ENCODE measurements at places on chromosomes 6 and 20. TPM values are rescaled to one million over a fixed set of nuclear protein-coding genes. Genes with fewer than 3 reads are reported as not detected.

DNA sequence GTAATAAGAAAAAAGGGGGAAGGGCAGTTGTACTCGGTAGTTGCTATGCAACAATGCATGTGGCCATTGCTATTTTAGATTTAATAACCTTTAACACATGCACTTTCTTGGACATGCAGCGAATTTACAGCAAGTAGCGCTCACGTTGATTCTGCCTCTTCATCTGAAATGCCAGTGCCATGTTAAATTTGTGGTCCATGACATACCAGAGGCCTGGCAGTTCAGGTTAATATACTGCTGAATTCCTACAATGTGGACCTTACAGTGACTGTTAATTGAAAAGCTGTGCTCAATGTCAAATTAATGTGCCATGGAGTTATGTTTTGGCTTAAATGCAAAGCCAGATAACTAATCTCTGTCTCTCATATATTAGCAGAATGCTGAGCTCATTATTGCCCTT is 699.7 kb downstream of the DOK5 start:
- no peaks in the 10 kb centered on the region for H3K4me1 ChIP-seq
- H3K36me3 ChIP-seq: no peaks in the 10 kb centered on the region
- no peak for DNase-seq

GRCh38 chr20:1298888-1299511 is 29.9 kb downstream of the SDCBP2 start:
- no peak overlapping the region for H3K27ac ChIP-seq
- DNase-seq: no peak
- H3K4me3 ChIP-seq: no peak overlapping the region
- no peaks in the 10 kb centered on the region for H3K36me3 ChIP-seq
- peaks cover 22% of the 10 kb centered on the region for H3K4me1 ChIP-seq

GRCh38 chr6:142697922-142698321 is 247.1 kb downstream of the HIVEP2 start:
- H3K4me1 ChIP-seq: peaks cover 3% of the 10 kb centered on the region
- H3K36me3 ChIP-seq: no peaks in the 10 kb centered on the region
- no peak for DNase-seq
- no peaks in the 10 kb centered on the region for H3K27me3 ChIP-seq
- no peak overlapping the region for H3K27ac ChIP-seq

GRCh38 chr6:99378636-99379035 is 15.4 kb downstream of the COQ3 start:
- H3K36me3 ChIP-seq: no peaks in the 10 kb centered on the region
- no peaks in the 10 kb centered on the region for H3K27me3 ChIP-seq
- DNase-seq: no peak
- H3K27ac ChIP-seq: no peak overlapping the region

DNA sequence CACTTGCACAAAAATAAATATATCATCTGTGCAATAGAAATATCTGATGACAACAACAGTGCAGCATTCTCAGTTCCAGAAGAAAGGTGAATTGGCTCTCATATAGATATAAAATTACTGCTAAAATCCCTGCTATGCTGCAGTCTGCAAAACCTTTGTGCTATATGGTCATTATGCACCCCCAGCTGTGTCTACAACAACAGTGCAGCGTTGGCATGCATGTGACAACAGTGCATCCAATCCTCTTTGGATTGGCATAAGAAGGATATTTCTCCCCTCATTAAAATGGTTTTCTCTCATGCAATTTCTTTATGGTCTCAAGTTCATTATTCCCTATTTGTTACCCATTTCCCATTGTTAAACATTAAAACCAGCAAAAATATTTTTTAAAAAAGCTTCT is 23.1 kb downstream of the OR2B6 start:
- H3K4me1 ChIP-seq: no peaks in the 10 kb centered on the region
- no peaks in the 10 kb centered on the region for H3K36me3 ChIP-seq
- no peak overlapping the region for H3K4me3 ChIP-seq
- no peak overlapping the region for H3K27ac ChIP-seq
- H3K27me3 ChIP-seq: peaks cover 10% of the 10 kb centered on the region

DNA sequence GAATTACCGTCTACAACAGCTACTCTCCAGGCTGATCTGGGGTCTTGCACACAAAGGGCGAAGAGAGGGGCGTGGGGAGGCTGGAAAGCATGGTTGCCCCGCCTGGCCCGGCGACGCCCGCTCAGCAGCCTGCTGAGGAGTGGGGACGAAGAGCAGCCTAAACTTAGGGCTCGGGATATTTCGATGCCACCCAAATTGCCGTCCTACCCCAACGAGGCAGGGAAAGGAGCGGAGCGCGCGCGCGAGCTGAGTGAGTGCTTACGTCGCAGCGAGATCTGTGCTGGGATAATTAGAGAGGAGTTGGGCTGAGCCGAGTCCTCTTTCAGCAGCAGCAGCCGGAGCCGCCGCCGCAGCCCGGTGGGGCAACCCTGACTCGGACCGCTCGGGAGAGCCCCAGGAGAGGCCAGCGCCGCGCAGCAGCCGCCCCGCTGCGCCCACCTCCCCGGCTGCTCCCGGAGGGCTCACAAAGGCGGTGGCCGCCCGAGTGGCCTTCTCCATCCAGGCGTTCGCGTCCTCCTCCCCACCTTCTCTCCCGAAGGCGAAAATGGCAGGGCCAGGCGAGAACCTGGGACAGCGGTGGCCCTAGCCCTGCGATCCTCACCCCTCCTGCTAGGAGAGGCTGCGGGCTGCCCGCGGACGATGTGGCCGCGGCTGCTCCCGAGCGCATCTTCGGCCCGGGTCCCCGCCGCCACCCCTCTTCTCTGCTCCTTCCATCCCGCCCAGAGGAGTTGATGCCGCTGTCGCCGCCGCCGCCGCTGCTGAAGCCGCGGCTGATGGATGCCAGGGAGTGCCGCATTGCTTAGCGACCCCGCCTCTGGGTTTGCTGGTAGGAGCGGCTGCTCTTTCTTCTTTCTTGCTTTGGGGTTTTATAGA is at the start of gene CLVS2:
TSS of gene CLVS2 (plus strand) at position 315 of the 873 bp plus-strand sequence. CDS start 1,543 bp downstream, outside the sequence.
- H3K27me3 ChIP-seq: peaks cover 10% of the 10 kb centered on the region
- H3K27ac ChIP-seq: no peak within 1 kb of the TSS
- DNase-seq: no peak
- H3K4me1 ChIP-seq: no peaks in the 10 kb centered on the region
- no peak within 1 kb of the TSS for H3K4me3 ChIP-seq
- no peaks in the 10 kb centered on the region for H3K36me3 ChIP-seq

DNA sequence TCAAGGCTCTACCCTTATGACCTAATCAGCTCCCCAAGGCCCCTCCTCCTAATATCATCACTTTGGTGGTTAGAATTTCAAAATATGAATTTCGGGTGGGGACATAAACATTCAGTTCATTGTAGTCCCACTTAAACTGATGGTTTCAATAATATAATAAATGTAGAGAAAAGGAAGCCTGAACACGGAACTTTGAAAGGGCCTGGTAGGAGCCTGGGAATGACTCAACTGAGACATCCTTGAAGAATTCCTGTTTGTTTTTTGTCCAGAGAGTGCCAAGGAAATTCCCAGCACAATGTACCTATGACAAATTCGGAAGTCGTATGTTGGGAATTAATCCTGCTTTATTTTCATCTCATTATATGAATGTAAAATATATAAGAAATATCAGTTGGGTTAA is 457.9 kb downstream of the PLCB1 start:
- H3K4me1 ChIP-seq: no peaks in the 10 kb centered on the region
- H3K36me3 ChIP-seq: no peaks in the 10 kb centered on the region
- no peaks in the 10 kb centered on the region for H3K27me3 ChIP-seq

GRCh38 chr6:13918686-13919250 is 6.0 kb upstream of the RNF182 start:
- no peaks in the 10 kb centered on the region for H3K4me1 ChIP-seq
- no peaks in the 10 kb centered on the region for H3K36me3 ChIP-seq
- no peaks in the 10 kb centered on the region for H3K27me3 ChIP-seq
- no peak overlapping the region for H3K4me3 ChIP-seq

- no peak for DNase-seq
- H3K27ac ChIP-seq: no peak overlapping the region
- no peak overlapping the region for H3K4me3 ChIP-seq
- H3K36me3 ChIP-seq: peaks cover 70% of the 10 kb centered on the region
Measured at GRCh38 chr20:59024111-59024530, 4.9 kb downstream of the TUBB1 start.

DNA sequence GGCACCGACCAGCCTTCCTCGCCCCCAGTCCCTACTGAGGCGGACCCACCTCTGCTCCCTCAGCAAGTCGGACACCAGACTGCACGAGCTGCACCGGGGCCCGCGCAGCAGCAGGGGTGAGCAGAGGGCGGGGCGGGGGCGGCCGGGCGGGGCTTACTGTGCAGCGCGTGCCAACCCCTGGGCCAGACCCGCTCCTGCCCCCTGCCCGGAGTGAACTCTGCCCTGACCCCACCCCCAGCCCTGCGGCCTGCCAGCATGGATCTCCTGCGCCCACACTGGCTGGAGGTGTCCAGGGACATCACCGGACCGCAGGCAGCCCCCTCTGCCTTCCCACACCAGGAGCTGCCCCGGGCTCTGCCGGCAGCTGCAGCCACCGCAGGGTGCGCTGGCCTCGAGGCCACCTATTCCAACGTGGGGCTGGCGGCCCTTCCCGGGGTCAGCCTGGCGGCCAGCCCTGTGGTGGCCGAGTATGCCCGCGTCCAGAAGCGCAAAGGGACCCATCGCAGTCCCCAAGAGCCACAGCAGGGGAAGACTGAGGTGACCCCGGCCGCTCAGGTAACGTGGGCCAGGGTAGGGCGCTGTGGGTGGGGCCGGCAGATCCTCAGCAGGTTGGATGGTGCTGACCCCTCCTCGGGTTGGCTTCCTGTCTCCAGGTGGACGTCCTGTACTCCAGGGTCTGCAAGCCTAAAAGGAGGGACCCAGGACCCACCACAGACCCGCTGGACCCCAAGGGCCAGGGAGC is 1.5 kb upstream of the SLC2A4RG start:
- H3K4me3 ChIP-seq: peak overlapping the region; percentile 64
- H3K27me3 ChIP-seq: no peaks in the 10 kb centered on the region
- peaks cover 14% of the 10 kb centered on the region for H3K4me1 ChIP-seq
- peak; percentile 60 for DNase-seq
- peak overlapping the region; percentile 24 for H3K27ac ChIP-seq

DNA sequence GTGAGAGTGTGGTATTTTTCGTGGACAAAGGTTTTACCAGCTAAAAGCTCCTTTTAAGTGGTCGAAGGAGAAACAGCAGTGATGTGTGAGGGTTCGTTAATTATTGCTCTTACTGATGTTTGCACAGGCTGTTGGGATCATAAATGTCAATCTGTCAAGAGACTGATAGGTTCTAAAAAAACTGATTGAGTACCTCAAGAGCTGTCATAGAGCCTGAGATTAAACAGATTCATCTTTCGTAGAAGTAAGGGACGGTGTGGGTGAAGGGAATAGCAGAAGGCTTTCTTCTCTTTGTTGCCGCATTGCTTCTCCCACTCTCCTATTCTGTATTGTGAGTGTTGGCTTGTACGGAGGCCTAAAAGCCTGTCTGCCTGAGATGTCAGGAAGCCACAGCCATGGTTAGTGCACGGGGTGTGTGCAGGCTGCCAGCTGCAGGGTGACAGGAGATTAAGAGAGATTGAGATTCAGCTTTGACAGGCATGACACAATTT is 291.0 kb downstream of the ZFAND3 start:
- no peaks in the 10 kb centered on the region for H3K27me3 ChIP-seq
- H3K4me1 ChIP-seq: no peaks in the 10 kb centered on the region
- no peak for DNase-seq
- H3K27ac ChIP-seq: no peak overlapping the region
- H3K4me3 ChIP-seq: no peak overlapping the region

DNA sequence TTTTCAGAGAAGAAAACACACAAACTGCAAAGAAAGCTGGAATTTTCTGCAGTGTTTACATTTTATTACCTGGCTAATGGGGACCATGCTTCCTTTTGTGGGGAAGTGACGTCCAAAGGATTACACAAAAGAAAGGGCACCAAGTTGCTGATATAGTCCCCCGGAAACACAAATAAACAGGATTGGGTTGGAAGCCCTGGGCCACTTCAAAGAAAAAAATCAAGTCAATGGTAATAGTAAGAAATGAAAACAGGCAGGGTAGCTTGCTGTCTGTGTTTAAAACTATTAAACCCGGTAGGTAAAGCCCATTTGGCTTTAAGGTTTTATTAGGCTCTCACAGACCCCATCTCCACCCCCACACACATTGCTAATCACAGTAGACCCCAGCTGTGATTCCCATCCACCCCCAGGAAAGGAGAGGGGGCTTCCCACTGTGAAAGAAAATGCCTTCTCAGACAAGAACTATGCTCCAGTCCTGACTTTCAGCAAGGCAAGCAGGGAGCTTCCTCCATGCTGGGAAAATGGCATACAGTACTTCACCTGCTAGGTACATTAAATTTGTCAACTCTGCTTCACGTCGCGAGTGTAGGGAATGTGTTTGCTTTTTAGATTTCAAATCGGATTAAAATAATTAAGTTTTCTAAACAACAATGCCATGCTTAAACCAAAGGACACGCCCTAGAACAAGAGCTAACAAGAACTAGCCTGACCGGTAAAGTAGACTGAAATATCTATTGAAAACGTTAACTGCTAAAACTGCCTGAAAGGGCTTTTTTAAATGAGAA is 1.1 kb downstream of the PERP start:
- no peaks in the 10 kb centered on the region for H3K36me3 ChIP-seq
- no peak overlapping the region for H3K27ac ChIP-seq
- H3K4me1 ChIP-seq: peaks cover 18% of the 10 kb centered on the region
- no peak overlapping the region for H3K4me3 ChIP-seq

DNA sequence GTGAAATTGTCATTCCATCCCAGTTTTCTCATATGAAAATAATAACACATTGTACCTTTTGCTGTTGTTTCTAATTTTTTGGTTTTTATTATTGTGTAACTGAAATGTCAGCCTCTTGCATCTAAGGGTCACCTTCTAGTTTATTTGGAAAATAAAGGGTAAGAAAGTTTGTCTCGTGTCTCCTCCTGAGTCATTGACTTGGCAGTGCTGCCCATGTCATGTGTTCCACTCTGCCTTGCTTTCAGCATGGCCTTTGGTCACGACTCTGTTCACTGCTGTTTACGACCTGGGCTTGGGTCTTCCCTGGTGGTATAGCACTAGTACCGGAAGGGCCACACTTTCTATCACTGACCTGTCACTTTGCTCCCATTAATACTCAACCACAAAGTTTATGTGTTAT is 171.4 kb upstream of the RSPO3 start:
- H3K36me3 ChIP-seq: no peaks in the 10 kb centered on the region
- no peaks in the 10 kb centered on the region for H3K4me1 ChIP-seq
- no peak overlapping the region for H3K27ac ChIP-seq
- H3K4me3 ChIP-seq: no peak overlapping the region

TP53TG5 gene
- total RNA-seq: not detected

SLC25A27 gene
- total RNA-seq: 0.85 TPM

RTF2 gene
- total RNA-seq: 69.7 TPM

MAN1A1 gene
- 12.3 TPM for total RNA-seq

SIM1 gene
- not detected for total RNA-seq

C20orf96 gene
- total RNA-seq: 2.8 TPM

MUC21 gene
- not detected for total RNA-seq
